ENCODE measurements at places on chromosomes 2 and 18.

DNA sequence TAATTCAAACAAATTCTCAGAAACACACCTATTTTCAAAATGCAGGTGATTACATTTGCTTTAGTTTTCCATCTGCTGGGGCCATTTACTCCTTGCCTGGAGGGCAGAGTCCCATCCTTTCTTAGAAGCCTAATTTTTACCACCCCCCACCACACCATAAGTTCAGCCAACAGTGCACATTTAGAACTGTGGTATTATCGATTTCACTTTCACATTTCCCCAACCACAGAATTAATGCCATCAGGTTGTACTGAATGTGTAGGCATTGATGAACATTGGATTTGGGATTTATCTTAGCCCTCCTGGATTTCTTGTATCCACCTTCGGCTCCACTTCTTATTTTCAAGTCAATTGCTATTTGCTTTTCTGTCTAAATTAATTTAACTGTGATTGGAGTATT lies 4.5 kb downstream of the SCYGR3 start:
- DNase-seq: no peak

DNA sequence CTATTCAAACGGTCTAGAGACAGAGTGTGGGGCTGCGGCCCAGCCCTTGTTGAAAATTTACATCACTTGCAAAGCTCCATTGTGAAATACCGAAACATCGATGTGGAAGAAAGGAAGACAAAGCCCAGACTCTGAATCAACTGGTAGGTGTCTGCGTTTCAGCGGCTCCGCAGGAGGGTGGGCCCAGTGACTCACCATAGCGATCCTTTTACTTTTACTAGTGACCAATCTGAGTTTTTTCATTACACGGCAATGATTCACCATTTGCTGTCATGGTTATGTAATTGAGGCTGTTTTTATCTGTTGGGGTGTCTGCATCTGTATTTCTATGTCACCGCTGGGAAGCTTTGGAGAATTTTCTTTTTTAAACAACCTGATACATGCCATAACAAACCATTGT lies 66.6 kb upstream of the ODC1 start:
- DNase-seq: peak; percentile 52

- DNase-seq: no peak
These were observed 58.6 kb upstream of the TFPI start for GRCh38 chr2:187612857-187613256.

GRCh38 chr2:44744961-44745892 lies 196.3 kb upstream of the SIX3 start:
- DNase-seq: no peak

DNA sequence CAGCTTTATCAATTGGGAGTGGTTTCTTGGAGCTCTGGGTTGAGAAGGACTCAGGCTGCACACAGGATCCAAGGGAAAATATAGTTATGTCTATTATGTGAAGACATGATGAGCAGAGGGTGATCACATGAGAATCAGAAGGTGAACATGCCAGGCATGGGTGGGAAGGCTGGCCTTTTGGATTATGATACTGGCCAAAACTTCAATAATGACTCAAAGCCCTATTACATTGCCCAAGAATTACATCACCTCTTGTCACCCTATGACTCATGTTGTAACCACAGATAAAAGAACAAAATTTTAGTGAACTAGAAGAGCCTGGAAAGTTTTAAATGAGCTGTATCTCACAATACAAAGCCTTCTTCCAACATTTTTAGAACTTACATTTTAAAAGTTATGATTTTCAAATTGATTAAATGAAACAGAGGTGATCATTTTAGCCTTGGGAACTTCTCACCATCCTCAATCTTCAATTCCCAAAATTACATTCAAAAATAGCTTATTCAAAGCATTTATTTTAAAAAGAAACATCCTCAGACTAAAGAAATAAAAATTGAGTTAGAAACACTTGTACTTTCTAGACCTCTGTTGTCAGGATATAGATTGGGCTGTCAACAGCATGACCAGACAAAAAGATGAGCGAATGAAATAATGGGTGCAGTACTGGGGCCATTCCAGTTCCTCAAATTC lies 428.3 kb downstream of the MBD2 start:
- DNase-seq: peak; percentile 81

GRCh38 chr2:157194097-157194688 lies 63.3 kb upstream of the GALNT5 start:
- DNase-seq: no peak

Measured in GM04504 (cell line).